ENCODE measurements at places on chromosomes 4 and X.

DNA sequence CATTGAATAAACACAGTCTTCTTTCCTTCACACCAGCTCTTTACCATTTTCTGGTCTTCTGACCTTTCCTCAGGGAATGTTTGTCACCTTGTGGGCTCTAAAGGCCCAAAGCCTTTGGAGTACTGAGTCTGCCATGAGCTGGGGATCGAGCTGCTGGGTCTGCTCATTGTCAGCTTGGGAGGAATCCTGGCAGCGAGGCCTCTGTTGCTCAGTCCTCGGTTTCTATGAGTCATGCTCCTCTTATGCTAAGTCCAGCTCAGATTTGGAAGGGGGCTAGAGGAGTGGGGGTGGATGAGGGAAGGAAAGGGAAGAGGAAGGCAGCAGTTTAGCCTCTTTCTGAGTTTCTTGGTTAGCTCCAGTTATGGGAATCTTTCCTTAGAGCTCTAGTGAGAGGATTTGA lies 31.1 kb downstream of the NHSL2 start:
- DNase-seq = no peak

- no peak for DNase-seq
These were observed 5.7 kb downstream of the SMIM20 start for GRCh38 chr4:25919676-25920075.

DNA sequence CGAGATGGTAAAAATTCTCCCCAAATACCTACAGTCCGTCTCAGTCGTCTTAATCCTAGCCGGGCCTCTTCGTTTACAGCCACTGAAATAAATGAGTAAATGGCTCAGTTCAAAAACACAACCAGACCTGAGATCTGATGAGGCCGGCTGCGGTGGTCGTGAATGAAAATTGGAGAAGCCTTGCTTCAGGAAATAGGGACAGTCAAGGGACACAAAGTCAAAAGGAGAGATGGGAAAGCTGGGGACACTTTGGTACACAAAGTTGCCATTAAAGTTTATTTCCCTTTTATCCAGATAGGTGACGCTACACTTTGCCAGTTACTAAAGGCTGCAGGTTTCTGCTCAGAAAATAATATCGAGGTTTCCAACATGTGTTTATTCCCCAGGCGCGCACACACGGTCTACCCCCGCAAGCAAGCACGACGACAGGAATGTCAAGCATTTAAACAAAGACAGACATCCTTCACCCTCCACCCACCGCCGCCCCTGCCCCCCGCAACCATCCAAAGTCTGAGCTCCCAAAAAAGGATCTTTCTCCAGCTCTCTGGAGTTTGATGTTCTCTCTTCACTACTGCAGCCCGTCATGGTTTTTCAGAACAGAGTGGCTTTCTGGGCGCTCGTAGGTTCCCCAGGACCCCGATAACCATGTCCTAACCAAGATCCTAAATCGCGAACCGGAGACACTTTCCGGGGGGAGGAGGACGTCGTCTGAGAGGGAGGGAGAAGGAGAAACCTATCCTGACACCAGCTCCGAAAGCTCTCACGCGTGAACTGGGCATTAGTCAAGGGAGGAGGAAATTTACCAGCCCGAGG lies 1.3 kb upstream of the PCDH7 start:
- DNase-seq = no peak

DNA sequence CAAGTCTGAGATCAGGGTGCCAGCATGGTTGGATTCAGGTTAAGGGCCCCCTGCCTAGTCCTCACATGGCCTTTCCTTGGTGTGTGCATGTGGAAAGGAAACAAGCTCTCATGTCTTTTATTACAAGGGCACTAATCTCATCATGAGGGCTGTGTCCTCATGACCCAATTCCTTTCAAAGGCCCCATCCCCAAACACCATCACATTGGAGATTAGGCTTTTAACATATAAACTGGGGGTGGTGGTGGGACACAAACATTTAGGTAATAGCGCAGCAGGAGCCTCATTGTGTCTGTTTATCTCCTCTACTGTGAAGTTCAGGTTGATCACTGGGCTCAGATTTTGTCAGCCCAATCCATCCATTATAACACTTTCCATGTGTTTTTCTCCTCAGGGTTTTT lies 41.0 kb downstream of the BEX3 start:
- DNase-seq = no peak

DNA sequence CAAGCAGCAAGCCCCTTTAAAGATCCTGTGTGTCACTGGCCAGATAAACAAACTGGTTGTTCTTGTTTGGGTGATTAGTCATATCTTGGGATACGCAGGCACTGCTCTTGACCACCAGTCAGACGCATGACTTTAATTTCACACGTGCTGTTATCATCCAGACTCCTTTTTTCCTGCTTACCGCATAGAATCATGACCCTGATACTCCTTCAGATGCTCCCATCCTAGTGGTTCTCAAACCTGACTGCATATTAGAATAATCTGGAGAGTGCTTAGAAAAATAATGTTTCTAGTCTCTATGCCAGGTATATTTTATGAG lies 78.8 kb downstream of the CLDN22 start:
- DNase-seq = no peak

DNA sequence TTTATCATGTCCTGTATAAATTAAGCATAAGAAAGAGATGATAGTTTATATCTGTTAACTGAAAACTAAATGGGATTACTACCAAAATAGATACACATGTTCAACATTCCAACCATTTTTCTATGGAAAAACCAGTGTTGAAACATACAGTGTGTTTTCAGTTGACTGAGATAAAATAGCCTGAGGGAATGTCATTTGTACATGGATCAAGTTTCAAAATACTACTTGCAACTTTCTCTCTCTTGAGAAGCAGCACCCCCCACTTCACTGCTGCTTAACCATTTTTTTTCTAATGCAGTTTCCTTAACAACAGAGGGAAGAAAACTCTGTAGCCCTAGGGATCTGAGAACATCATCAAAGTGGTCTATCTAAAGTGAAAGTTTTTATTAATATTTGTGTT lies 70.8 kb downstream of the NPNT start:
- no peak for DNase-seq
